ENCODE measurements at places on chromosomes 7 and 10. TPM values are rescaled to one million over a fixed set of nuclear protein-coding genes. Genes with fewer than 3 reads are reported as not detected.

ZNF804B gene
- total RNA-seq, result not detected

FAM25A gene
- not detected for total RNA-seq

DNA sequence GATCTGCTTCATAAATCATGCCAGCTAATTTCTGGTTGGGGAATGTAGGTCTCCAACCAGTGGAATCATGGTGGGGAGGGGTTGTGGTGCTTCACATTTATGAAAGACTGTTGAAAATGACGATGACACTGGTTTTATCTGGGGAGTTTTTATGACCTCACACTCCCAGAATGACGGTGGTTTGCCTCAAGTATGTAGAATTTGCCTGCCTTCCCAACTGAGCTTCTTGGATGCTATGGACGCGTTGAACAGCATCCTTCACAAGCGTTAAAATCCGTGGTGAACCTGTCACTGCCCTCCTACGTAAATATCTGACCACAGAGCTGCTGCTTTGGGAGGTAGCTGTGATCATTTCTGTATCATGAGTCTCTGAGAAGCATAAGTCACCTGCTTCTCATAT lies 3.3 kb downstream of the INSYN2A start:
- peaks cover 44% of the 10 kb centered on the region for H3K27me3 ChIP-seq
- no peak for DNase-seq
- no peaks in the 10 kb centered on the region for H3K4me1 ChIP-seq
- H3K4me3 ChIP-seq, result no peak overlapping the region

DNA sequence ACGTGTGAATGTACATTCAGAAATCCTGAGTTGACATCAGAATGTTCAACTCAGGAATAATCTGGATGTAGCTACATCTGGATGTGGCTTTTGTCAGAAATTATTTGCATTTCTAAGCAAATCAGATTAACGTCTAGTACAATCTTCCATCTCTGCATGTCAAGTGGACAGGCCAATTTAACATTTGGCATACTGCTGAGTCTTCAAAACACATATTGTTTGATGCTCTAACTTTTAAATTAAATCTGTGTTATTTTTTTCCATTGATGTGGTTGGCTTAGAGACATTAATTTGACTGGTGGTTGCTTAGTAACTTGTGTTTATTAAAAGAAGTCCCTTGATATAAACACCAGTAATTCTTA lies 3.4 kb downstream of the STAMBPL1 start:
- peaks cover 76% of the 10 kb centered on the region for H3K4me1 ChIP-seq
- H3K27ac ChIP-seq, result peak overlapping the region; percentile 46
- DNase-seq, result no peak
- H3K36me3 ChIP-seq, result peaks cover 47% of the 10 kb centered on the region

- H3K4me3 ChIP-seq, result no peak overlapping the region
- H3K36me3 ChIP-seq, result no peaks in the 10 kb centered on the region
- no peak for DNase-seq
- no peak overlapping the region for H3K27ac ChIP-seq
- peaks cover 9% of the 10 kb centered on the region for H3K4me1 ChIP-seq
Measured at GRCh38 chr7:69699931-69700330, 101.7 kb downstream of the AUTS2 start.

DNA sequence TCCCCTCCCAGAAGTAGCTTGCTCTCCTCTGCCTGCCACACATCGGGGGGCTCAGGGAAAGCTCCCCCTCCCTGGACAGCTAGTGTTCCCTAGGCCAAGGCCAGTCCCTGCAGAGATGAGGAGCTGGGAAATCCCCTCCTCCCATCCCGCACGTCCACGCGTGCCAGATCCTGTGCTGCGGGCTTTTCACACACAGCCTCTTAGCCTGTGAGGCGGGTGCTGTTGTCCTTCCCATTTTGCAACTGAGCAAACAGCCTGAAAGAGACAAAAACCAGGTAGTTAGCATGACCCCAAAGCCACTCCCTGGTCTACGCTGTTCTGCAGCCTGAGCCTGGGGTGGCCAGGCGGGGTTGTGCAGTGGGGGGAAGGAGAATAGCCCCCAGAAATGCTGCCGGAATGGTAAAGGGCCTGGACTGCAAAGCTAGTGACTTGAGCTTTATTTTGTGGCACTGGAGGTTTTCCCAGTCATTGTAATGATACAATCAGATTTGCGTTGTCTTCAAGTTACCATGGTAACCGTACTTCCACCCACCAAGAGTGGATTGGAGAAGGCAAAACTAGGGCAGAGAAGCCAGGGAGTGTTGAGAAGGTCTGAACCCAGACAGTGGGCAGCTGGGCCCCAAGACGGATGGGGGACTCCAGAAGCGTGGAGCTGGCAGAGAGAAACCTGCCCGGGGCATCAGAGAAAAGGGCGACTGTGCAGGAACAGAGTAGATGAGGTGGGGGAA lies 98.6 kb upstream of the KCTD7 start:
- no peak overlapping the region for H3K4me3 ChIP-seq
- no peaks in the 10 kb centered on the region for H3K4me1 ChIP-seq
- no peaks in the 10 kb centered on the region for H3K27me3 ChIP-seq
- H3K27ac ChIP-seq, result no peak overlapping the region

DNA sequence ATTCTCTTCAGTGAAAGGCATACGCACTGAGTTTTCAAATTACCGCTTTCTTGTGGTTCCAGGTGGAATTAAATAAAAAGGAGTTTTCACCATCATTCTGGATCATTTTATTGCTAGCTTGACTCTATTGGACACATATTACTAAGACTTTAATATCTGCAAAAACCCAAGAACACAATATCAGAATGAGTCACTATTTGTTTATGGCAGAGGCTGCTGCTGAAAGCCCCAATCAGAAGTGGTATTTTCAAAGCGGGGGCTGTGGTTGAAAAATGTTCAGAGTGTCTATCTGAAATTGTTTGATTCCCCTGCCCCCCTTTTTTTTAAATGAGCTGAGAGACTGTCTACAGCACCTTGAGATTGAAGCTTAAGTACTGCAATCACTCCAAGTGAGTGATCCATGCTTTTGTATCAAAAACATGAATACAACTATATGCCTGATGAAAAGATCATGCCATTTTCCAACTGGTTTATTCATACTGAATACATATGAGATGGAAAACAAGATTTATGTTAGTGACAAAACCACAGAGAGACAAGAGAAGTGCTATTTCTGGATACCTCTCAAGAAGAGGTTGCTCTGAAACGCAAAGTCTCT lies 376.4 kb downstream of the HTR7 start:
- H3K4me1 ChIP-seq, result no peaks in the 10 kb centered on the region
- no peak for DNase-seq
- H3K27ac ChIP-seq, result no peak overlapping the region
- H3K36me3 ChIP-seq, result no peaks in the 10 kb centered on the region

DNA sequence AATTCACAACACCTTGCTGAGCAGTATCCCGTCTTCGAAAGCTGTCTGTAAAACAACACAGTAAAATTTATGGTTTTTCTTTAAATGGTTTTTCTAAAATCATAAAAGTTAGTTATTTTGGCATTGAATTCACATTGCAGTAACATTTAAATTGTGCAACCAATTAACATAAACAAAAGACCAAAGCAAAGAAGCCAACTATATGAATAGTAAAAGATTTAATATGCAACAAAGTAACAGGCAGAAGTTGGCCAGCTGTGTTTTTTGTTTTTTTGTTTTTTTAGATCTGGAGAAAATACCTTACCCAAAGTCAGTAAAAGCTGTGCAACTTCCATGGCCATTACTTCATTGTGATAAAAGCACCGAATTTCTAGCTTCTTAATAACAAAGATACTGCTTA lies 11.3 kb downstream of the SRI start:
- no peak for DNase-seq
- no peaks in the 10 kb centered on the region for H3K27me3 ChIP-seq
- peaks cover 61% of the 10 kb centered on the region for H3K36me3 ChIP-seq
- H3K4me3 ChIP-seq, result no peak overlapping the region
- H3K27ac ChIP-seq, result no peak overlapping the region

DNA sequence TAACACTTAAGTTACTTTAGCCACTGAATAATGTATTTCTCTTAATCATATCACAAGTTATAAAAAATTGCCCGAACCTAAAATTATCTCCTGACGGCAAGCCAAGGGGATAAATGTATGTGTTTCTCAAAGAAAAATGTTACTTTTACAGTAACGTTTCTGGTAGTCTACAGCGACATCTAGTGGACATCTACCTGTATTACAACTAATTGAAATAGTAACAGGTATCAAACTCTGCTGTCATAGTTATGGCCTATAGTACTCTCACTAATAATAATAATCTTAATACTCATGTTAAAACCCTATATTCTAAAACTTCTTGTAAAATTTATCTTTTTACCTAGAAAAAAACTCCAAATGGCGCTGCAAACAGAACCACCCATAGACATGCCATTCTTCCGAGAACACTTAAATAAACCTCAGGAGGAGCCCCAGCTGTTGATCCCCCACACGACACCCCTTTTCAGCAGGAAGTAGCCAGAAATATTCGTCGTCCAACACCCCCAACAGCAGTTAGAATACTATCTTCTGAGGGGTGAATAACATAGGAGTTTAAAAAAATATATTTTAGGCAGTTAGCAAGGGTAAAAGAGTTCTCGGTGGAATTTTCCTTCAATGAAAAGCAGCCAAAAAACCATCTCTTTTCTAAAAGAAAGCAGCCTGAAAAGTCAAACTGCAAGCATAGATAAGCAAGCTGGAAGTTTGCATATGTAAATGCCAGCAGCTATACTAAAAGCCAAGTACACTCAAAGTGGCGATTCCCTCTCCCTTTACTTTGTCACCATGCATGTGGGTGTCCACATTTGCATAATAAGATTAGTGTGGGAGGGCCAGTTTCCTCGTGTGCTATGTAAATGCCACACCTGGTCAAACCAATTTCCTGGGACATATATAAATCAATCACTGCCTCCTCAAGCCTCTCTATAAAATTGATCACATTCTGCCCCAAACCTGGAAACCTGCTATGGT lies 40.5 kb upstream of the ZNF107 start:
- H3K4me1 ChIP-seq, result no peaks in the 10 kb centered on the region
- no peaks in the 10 kb centered on the region for H3K27me3 ChIP-seq
- DNase-seq, result peak; percentile 9
- H3K36me3 ChIP-seq, result no peaks in the 10 kb centered on the region
- no peak overlapping the region for H3K27ac ChIP-seq
- H3K4me3 ChIP-seq, result no peak overlapping the region

All from activated CD4-positive, alpha-beta T cell treated with anti-CD3 and anti-CD28 coated beads, Interleukin-2, amount 10 ng/mL, durations not matched to agents 7 days and 5 days (primary cell).